T-helper 1 cell (primary cell): ENCODE measurements at places on chromosomes 16 and 17.
A peak's percentile ranks its signal among the peaks of the same experiment; 100 is the strongest.

GRCh38 chr17:549177-550040 lies 165.2 kb downstream of the VPS53 start:
- DNase-seq: no peak

GRCh38 chr17:42275527-42276358 lies 448 bp downstream of the STAT5B start:
- DNase-seq: no peak

DNA sequence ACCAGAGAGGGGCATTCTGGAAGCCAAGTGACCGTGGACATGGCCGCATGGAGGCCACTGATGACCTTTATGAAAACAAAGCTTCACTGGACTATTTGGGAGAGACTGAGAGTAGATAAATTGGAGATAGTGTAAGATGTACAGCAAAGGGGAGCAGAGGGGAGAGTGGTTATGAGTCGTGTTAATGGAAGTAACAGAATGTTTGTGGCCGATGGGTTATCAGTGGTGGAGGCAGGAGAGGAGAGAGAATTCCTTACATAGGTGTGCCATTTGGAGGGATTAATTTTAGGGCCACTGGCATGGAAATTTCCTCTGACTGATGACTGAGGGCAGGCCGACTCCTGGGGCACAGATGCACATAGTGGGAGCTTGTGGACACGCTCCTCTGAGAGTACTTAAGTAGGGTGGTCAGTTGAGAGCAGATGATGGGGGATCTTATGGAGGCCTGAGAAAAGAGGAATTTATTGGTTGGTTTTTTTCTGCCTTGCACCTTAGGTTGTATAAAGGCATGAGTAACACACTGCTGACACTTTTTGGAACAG lies 19.2 kb downstream of the PRPSAP2 start:
- DNase-seq: no peak

- DNase-seq: no peak
Measured at GRCh38 chr17:60602385-60602742, 2.4 kb downstream of the PPM1D start.

DNA sequence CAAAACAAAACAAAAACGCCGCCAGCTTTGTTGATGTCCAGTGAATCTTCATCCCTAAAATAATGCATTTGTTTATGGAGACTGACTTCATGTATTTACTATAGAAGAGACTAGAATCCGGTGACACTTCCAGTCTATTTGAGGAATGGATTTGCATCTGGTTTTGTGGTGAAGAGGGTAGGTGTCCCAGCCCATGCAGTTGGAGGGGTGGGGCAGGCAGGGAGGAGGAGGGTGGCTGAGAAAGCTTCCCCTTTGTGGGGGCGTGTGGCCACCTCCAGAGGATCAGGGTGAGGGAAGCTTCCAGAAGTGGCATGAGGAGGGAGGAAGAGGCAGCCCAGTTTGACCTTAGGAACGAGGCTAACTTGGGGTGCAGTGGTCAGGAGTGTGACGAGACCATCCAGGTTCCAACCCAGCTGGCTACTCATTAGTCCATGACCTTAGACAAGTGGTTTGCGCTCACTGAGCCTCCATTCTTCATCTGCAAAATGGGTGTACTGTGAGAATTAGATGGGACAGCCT lies 69.5 kb downstream of the CMIP start:
- no peak for DNase-seq

- DNase-seq: no peak
Measured at GRCh38 chr16:11418506-11418905, 73.2 kb downstream of the RMI2 start.

DNA sequence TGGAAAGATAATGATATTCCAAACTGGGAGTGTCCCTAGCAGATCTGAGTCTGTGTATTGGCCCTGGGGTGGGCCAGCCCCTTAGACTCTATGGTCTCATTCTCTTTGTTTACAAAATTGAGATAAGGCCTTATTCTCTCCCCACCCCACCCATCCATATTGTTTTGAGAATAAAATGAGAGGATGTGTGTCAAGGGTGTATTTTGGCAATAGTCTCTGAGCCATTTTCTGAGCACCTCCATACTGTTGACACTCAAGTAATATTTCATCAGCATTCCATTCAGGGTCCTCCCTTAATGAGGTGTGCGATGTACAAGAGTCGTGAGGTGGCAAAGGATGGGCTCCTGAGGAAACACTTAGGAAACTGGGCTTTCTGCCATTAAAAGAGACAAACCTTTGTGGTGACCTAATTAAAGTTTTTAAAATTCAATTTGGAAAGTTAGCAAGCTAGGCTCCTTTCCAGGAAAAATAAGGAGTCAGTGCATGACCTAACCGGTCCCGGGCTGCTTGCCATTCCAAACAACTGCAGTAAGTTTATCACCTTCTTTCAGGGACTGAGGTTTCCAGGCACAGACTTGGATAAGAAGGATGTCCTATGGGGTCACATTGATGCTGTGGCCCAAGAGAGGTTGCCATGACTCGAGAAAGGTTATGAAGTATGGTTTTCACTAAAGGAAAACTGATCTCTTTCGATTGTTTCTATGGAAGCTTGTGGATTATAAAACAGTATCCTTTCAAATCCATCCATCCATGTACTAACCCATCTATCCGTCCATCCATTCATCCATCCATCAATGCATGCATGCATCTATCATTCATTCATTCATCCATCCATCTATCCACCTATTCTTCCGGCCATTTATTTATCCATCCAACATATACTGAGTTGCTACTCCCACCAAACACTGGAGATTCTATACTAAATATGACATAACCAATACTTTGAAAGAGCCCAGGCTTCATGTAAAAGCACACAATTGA lies 443.3 kb downstream of the UTP18 start:
- no peak for DNase-seq

DNA sequence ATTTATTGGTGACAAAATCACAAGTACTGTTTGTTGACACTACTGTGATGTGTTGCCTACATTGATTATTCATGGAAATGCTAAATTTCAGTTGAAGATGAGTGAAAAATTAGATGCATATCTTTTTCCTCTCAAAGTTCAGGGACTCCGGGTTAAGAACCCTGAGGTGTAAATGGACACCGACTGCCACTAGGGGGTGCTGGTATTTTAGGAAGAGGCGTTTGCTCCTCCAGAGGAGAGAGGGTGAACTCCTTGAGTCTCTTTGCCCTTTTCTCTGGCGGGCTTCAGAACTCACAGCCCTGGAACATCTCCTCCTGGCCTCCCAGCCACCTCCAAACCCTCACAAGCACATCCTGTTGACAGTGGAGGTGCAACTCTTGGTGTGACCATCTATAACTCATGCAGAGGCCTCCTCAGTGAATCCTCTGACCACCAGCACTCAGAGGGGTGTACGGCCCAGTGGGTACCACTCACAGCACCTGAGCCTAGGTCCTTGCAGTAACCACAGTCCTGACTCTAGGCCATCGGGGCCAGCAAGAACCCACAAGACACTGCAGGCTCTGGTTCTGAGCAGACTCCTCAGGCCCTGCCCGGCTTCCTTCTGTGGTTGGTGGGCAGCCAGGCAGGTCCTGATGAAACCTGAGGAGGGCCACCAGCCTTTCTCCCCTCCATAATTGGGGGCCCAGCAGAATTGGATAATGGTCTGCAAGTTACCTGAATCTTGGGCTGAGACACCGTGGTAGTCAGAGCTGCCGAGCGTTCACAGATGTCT lies 26.2 kb upstream of the PIK3R5 start:
- DNase-seq: peak; percentile 41

GRCh38 chr17:44346064-44346844 lies 1.2 kb downstream of the GRN start:
- DNase-seq: no peak

DNA sequence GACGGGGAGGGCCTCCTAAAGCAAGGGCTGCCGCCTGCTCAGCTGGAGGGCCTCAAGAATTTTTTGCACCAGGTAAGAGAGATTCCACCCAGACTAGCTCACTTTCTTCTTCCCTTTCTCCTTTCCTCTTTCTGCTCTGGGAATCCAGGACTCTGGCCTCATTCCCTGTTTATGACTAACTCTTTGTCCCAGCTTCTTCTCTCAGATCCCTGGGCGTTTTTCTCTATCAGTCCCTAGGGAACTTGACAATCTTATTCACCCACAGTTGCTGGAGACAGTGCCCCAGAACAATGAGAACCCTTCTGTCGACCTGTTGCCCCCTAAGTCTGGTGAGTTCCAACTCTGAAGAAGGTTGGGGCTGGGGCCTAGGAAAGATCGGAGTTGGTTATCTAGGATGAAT lies 15.6 kb downstream of the CNTROB start:
- no peak for DNase-seq

- no peak for DNase-seq
Measured at GRCh38 chr17:57136355-57136754, 51.3 kb downstream of the AKAP1 start.

GRCh38 chr16:50121721-50122445 lies 31.2 kb upstream of the TENT4B start:
- no peak for DNase-seq

GRCh38 chr16:10752843-10753523 lies 9.3 kb downstream of the NUBP1 start:
- no peak for DNase-seq

GRCh38 chr17:40582328-40582901 lies 17.1 kb upstream of the CCR7 start:
- peak; percentile 56 for DNase-seq

GRCh38 chr17:7233701-7234082 lies 625 bp downstream of the DVL2 start:
- no peak for DNase-seq

DNA sequence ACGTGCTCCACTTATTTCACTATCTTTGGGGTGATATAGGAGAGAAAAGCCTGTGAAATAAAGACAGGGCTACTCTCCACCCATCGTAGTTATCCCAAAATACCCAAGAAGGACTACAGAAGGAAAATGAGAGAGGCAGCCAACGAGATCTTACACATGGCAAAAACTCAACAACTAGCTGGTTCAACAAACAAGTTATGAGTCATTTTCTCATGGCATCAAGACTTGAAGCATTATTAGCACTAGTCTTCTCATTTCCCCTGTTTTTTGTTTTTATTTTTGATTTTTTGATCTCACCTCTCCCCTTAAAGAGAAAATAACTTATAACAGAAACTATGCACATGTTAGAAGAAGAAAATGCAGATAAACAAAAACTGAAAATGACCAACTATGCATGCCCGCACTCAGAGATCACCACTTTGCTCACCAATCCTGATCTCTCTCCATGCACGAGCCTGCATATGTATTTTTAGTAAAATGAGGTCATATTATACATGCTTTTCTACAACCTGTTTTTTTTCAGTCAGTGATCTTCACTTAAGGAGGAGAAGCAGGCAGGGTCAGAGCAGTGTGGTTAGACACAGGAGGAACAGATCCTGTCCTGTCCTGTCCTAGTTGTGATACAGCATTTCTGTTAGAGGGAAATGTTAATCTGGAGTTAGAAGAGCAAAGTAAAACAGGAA lies 22.8 kb downstream of the FAM117A start:
- DNase-seq: no peak

- DNase-seq: no peak
Measured at GRCh38 chr17:69959283-69959682, 115.7 kb upstream of the KCNJ16 start.

DNA sequence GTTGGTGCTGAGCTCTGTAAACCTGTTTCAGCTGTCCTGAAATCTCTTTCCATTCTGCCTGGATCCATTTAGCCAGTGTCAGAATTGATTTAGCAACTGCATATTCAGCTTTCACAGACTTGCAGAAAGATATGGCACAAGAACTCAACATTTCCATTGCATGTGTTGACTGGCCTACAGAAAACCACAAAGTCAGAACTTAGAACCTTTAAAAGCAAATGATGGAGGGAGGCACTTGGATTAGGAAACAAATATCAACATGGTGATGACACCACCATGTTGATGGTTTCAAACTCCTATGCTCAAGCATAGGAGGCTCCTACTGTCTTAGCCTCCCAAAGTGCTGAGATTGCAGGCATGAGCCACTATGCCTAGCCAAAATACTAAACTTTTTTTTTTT lies 52.3 kb upstream of the ARL6IP1 start:
- no peak for DNase-seq

GRCh38 chr17:80851277-80851925 lies 140.2 kb upstream of the CHMP6 start:
- DNase-seq: no peak

- no peak for DNase-seq
Measured at GRCh38 chr16:29025218-29025617, 40.4 kb downstream of the LAT start.

- DNase-seq: no peak
Measured at GRCh38 chr16:65731833-65732232, 610.0 kb upstream of the CDH11 start.

- no peak for DNase-seq
Measured at GRCh38 chr16:12059216-12059769, 82.8 kb downstream of the SNX29 start.

GRCh38 chr17:46795379-46795952 lies 23.0 kb downstream of the WNT3 start:
- DNase-seq: no peak

GRCh38 chr16:12201216-12201615 lies 224.7 kb downstream of the SNX29 start:
- DNase-seq: no peak

GRCh38 chr17:44543213-44543904 lies 13.9 kb upstream of the FZD2 start:
- DNase-seq: no peak

- DNase-seq: no peak
Measured at GRCh38 chr16:67212766-67213165, 13.8 kb downstream of the ELMO3 start.

DNA sequence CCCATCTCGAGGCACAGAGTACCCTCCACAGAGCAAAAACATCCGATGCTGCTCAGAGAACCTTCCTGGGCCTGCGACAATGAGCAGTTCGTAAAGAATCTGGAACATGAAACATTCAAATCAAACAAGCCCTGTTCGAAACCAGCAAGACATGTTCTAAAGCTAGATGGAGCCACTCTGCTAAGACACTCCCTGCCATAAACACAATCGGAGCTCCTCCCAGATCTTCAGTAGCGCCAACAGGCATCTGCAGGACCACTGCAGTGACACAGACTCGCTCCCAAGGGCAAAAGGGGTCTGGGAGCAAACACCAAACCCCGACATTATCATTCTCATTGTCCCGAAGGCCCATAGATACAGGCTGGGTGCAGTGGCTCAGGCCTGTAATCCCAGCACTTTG lies 108.7 kb downstream of the ZFHX3 start:
- DNase-seq: no peak

DNA sequence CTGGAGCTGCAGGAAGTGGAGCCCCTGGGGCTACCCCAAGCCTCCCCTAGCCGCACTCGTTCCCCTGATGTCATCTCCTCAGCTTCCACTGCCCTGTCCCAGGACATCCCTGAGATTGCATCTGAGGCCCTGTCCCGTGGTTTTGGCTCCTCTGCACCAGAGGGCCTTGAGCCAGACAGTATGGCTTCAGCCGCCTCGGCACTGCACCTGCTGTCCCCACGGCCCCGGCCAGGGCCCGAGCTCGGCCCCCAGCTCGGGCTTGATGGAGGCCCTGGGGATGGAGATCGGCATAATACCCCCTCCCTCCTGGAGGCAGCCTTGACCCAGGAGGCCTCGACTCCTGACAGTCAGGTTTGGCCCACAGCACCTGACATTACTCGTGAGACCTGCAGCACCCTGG lies 4.1 kb upstream of the NRN1L start:
- DNase-seq: no peak

GRCh38 chr16:76478105-76478504 lies 200.9 kb downstream of the CNTNAP4 start:
- DNase-seq: no peak
